ENCODE measurements at places on chromosomes 7 and 10.

DNA sequence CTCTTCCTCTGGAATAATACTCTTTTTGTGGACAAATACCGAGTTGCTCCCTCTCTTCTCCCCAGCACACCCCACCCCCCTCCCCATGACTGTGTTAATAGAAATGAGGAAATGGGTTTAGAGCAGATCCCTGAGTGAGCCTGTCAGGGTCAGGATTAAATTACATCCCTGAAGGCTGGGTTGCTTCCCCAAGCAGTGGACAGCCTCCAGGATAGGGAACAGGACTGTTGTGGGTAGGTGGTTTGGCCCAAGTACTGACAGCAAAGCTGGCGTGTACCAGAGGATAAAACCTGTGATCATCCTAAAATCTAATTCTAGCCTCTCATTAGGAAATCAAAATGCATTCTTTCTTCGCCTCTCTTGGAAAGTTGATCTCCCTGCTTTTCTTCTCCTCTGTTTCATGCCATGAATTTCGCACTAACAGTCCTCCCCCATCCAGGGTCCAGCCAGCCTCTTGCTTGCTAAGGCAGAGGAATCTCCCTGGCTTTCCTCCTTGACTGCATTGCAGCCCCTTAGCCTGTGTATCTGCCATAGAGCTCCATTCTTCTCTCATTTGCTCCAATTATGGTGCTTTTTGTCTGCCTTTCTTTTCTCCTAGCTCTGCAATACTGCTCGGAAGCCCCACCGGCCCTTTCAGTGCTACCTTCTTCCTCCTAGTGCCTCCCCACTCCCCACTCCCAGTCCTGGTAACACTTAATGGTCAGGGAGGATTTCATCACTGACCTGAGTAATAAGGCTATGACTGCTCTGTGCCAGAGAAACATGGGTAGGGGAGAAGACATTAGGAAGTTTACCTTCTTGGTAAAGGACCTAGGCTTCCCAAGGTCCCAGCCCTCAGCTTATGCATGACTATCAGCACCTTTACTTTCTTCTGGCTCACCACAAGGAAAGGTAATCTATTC is 8.4 kb downstream of the LRRC4 start:
- DNase-seq = no peak

DNA sequence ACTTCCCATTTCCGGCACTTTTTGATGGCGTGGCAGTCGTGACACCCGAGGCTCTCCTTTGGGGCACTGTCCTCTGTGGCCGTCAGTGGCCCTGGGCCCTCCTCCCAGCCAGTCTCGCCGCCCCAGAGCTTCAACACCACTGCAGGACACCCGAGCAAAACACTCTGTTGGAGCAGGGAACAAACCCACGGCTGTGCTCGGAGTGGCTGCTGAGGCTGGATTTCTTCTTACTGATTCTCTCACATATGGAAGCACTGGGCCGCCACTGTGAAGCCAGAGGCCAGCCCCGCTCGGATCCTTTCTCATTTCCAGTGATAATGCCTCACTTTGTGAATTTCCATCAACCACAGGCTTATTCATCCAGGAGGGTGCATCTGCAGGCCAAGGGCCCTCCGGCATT is 58.2 kb upstream of the CYTH3 start:
- no peak for DNase-seq

DNA sequence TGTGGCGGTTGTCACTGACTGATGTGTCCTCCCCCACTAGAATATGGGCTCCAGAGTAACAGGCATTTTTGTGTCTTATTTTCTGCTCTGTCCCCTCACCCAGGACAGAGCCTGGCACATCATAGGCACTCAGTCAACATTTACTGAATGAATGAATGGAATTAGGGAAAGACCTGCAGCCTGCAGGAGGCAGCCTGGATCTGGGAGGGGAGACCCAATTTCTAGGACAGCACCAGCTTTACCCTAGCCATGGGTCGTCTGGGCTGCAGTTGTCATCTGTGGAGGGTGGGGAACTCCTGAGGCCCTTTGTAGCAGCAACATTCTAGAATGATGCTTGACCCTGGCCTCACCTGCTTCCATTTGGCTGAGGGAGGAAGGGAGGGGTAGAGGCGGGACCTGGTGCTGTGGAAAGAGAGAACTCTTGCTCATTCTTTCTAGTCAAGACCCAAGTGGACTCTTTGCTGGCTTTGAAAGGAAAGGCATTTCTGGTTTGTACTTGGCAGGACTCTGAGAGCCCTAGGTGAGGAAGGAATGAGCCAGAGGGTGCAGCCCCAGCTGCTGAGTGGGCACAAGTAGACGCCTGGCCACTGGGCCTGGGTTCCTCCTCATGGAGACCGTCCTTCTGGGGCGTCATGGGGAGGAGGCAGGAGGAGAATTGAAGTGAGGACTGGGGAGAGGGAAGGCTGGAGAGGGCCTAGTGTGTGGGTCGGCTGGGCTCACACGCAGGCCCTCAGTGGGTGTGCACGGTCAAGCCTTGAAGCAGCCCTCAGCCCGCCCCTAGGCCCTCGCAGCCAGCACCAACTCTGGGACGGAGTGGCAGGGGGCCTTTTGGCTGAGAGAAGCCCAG is 8.9 kb downstream of the FGF8 start:
- DNase-seq = no peak

DNA sequence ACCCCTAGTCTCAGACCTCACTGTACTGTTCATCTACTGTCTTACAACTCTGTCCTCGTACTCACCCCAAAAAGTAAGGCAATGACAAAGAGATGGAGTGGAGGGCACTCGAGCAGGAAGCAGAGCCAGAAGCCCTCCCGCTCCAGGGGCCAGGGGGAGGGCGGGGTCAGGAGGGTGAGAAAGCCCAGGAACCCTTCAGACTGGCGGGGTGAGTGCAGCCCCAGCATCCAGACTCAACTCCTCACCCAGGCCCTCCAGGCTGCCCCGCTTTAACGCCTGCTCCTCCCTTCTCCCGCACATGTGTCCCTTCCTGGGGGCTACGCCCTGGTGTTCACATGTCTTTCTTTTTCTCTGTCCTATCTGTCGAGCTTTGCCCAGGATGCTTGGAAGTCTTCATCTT is 66.1 kb downstream of the CALML3 start:
- DNase-seq = no peak

DNA sequence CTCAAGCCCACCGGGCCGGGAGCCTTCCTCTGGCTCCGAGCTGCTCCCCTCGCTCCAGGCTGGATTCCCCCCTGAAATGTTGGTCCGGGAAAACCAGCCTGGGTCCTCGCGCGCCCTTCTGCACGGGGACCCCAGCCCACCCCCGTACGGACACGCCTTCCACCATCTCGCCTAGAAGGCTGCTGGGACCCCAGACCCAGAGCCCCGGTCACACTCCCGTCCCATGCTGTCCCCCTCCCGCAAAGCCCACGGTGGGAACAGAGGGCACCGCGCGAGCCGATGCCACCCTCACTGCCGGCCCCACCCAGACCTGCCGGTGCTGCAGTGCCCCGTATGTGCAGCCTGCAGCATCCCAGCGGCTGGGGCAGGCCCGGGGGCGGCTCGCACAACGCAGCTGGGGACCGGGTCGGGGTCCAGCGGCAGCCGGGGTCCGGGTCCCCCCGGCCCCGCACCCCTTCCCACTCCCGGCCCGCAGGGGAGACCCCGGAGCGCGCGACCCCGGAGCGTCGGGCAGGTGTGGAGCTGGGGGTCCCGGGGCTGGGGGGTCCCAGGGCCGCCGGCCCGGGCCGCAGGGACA is 871 bp downstream of the SPOCK2 start:
- peak; percentile 31 for DNase-seq

All from stimulated activated CD8-positive, alpha-beta memory T cell treated with anti-CD3 and anti-CD28 coated beads, Interleukin-7, amount 100 ng/mL, for 4 hours (primary cell).